ENCODE measurements at places on chromosomes 5 and 9. TPM values are rescaled to one million over a fixed set of nuclear protein-coding genes. Genes with fewer than 3 reads are reported as not detected.

PTGES gene
- 56.2 TPM for total RNA-seq

OSMR gene
- total RNA-seq = 108 TPM

C5 gene
- total RNA-seq = 5.1 TPM

ELOVL7 gene
- under 0.01 TPM for total RNA-seq

KCNV2 gene
- not detected for total RNA-seq

TMOD1 gene
- total RNA-seq = under 0.01 TPM

SPATA31A1 gene
- total RNA-seq = not detected

TMEM167A gene
- 41.5 TPM for total RNA-seq

SV2C gene
- total RNA-seq = not detected

LURAP1L gene
- 28.9 TPM for total RNA-seq

EGR1 gene
- total RNA-seq = 0.73 TPM

TLR4 gene
- 8.8 TPM for total RNA-seq

All from subcutaneous preadipocyte (primary cell).